ENCODE measurements at places on chromosomes 3 and 15.

DNA sequence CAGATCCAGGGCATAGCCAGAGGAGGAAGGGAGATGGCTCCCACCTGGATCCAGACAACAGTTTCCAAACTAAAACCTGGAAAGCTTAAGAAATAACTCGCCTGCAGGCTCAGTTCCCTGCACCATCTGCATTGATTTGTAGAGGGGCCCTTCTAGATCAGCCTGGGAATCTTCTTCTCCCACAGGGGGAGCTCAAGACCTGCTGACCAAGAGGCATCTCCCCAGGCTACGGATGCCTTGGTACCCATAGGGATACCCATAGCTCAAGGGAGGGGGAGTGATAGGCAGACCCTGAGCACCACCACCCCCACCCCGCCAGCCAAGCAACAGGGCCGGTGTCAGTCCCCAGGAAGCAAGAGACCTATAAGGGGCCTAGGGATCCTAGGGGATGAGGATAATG lies 28.0 kb upstream of the DCLK3 start:
- DNase-seq: no peak

GRCh38 chr15:67479781-67480505 lies 41.0 kb upstream of the C15orf61 start:
- DNase-seq: no peak

DNA sequence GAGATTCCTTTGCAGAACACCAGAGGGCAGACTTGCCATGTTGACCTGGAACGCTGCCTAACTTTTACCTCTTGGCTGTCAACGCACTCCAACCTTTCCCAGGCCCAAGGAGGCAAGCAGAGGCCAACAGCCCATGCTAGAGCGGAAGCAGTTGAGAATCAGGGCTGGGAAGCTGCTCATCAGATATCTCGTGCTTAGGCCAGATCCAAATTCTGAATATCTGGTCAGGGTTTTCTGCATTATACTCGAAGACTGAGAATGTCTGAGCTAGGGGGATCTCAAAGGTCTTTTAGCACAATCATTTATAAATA lies 2.5 kb downstream of the XIRP1 start:
- peak; percentile 57 for DNase-seq

- DNase-seq: peak; percentile 40
These were observed 16.8 kb upstream of the CHD2 start for GRCh38 chr15:92883163-92883875.

- no peak for DNase-seq
These were observed 54.9 kb downstream of the KIF9 start for GRCh38 chr3:47227678-47228077.

- no peak for DNase-seq
These were observed 7.0 kb upstream of the GNAT1 start for GRCh38 chr3:50184242-50184978.

- no peak for DNase-seq
These were observed 399.4 kb upstream of the ATP11B start for GRCh38 chr3:182393830-182394367.

GRCh38 chr3:63095-63765 lies 133.3 kb upstream of the CHL1 start:
- DNase-seq: no peak

DNA sequence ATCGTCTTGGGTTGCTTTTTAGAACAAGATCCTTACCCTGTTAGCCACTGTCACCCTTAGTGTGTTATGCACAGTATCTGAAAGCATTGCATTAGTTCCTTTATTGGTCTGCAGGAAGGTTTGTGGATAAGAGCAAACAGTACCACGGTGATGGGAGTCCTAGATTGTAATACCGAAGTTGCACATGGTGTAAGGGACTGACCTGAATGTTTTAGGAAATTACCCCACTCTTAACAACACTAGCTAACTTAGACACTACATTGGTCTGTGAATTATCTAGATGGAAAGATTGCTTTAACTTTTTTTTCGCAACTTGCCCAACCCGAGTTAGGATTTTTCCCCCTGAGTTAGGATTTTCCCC lies 1.3 kb downstream of the STT3B start:
- DNase-seq: no peak

All from activated naive CD4-positive, alpha-beta T cell treated with Interleukin-2 at 50 U/mL for 16 hours (primary cell).